Activated effector memory CD4-positive, alpha-beta T cell treated with anti-CD3 and anti-CD28 coated beads, Interleukin-2, amount 50 U/mL, for 16 hours (primary cell): ENCODE measurements at places on chromosomes 12 and 14.

GRCh38 chr12:123773375-123773774 lies 11.3 kb downstream of the DNAH10 start:
- no peak for DNase-seq

GRCh38 chr14:93533842-93534241 lies 103.1 kb downstream of the UNC79 start:
- no peak for DNase-seq

DNA sequence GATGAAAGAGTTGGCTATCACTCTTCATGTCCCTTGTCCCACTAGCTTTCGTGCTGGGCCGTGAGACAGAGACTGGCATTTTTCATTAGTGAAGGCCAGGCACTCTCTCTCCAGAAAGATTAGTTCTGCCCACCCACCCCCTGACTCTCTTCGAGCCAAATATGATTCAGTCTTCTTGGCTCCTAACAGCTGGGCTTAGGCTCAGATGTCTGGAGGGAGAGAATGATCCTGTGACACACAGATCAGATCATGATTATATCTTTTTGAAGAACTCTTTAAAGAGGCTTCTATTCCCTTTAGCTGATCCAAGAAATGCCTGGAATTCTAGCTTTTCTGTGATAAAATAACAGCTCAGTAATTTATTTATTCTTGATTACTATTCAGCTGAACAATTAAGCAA lies 5.2 kb upstream of the GNG2 start:
- DNase-seq = no peak

DNA sequence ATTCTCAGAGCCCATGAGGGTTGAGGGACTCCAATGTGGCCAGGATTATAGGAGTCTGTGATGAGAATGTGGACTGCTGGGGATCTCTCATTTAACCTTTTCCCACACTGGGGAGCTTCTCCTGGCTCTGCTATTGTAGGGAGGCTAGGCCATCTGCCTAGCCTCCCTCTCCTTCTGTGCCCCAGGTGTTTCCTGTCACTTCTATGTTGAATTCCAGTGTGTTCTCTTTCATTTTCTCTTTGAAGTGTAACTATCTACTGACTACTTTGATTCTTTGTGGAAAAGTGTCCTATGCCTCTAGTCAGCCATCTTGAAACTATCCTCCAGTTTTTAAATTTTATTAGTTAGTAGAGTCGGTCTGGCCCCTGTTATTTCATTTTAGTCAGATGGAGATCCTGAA lies 53.4 kb upstream of the ABCD2 start:
- DNase-seq = no peak

GRCh38 chr12:92648242-92649031 lies 54.4 kb upstream of the PLEKHG7 start:
- no peak for DNase-seq
